ENCODE measurements at places on chromosomes 3 and 15.

DNA sequence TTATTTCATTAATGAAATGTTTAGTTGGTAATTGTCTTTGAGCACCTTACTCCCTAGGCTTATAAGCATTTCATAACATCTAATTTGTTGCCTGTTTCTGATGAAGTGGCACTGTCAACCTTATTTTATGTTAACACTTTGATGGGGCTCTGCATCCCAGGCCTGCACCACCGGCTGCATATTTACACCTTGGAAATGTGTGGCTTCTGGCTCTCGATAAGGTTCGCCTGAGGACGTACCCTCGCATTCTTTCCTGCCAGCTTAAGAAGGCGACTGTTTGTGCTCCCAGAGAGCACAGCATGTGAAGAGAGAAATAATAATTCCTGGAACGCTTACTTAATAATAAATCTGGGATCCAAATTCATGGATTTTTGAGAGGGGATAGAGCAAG is 763.3 kb upstream of the CFAP20DC start:
- no peak for DNase-seq

GRCh38 chr15:96388673-96389072 is 58.2 kb downstream of the NR2F2 start:
- no peak for DNase-seq

DNA sequence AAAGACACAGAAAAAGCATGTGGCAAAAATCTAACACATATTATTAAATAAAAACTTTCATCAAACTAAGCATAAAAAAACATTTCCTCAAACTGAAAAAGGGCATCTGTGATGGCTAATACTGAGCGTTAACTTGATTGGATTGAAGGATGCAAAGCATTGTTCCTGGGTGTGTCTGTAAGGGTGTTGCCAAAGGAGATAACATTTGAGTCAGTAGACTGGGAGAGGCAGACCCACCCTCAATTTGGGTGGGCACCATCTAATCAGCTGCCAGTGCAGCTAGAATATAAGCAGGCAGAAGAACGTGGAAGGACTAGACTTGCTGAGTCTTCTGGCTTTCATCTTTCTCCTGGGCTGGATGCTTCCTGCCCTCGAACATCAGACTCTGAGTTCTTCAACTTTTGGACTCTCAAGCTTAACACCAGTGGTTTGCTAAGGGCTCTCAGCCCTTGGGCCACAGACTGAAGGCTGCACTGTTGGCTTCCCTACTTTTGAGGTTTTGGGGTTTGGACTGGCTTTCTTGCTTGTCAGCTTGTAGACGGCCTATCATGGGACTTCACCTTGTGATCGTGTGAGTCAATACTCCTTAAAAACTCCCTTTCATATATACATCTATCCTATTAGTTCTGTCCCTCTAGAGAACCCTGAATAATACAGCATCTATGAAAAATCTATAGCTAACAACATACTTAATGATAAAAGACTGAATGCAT is 45.4 kb downstream of the DAZL start:
- no peak for DNase-seq

GRCh38 chr3:23312866-23313265 is 109.7 kb downstream of the UBE2E2 start:
- no peak for DNase-seq

GRCh38 chr3:32817558-32818228 is at the start of gene TRIM71:
Gene TRIM71 (plus strand): TSS chr3:32817997. CDS start chr3:32818081, 84 bp downstream.
- DNase-seq, result peak; percentile 34

- DNase-seq, result peak; percentile 81
These were observed 89.0 kb downstream of the IQSEC1 start for GRCh38 chr3:12984023-12984823.

- DNase-seq, result no peak
These were observed 538.8 kb downstream of the NLGN1 start for GRCh38 chr3:173936316-173936715.

DNA sequence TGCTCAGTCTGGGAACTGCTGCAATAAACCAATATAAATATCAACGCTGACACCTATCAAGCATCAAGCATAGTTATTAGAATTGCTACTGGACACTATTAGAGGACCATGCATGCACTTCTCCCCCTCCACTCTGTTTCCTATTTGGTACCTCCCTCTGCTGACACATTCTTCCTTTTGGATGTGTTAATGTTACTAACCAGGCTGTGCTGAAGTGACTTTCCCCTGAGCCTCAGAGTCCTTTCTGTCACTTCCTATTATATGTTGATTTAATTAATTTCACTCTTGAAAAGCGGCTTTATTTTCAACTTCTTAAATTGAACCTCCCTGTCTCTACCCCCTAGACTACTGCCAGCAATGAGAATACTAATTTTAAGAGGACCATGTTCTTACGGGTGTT is 379.1 kb downstream of the MCTP2 start:
- DNase-seq, result no peak

DNA sequence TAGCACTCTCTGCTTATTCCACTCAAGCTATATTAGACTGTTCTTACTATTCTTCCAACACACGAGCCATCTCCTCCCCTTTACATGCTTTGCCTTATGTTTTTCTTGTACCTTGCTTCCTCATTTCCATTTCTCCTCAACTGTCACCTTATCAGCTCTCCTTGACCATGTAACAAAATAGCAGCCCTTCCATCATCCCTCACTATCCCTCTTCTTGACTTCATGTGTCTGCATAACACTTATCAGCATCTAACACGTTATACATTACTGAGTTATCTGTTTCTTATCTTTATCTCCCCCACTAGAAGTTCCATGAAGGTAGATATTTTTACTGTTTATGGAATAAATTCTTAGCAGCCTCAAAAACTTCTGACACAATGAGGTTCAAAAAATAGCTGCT is 45.3 kb downstream of the TRPM7 start:
- no peak for DNase-seq
